Fibroblast of skin of left biceps (primary cell): ENCODE measurements at places on chromosomes 6 and 20.

- DNase-seq, result no peak
These were observed 48.7 kb downstream of the KCTD20 start for GRCh38 chr6:36491378-36491965.

DNA sequence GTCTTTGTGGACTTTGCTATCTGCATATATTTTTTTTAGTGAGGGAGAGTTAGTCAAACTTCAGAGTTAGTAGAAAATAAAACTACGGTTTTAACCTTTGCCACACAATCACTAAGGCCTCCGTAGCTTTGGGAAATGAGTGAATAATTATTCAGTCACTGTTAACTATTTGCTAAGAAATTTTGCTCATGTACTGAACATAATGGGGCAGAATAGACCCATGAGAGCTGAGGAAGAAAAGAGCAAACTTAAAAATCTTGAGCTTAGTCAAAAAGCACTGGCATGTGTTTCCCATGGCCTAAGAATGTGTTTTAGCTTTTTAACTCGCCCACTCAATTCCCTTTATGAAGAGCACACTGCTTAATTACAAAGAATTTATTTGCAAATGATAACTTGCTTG, 60.4 kb upstream of the SUPT3H start:
- no peak for DNase-seq

GRCh38 chr6:1872649-1873131, 263.0 kb downstream of the FOXC1 start:
- DNase-seq, result no peak

- DNase-seq, result no peak
These were observed 397.2 kb upstream of the MAP3K7 start for GRCh38 chr6:90984066-90984465.

GRCh38 chr6:9405825-9406224, 970.5 kb upstream of the SLC35B3 start:
- no peak for DNase-seq

GRCh38 chr6:57262488-57262887, 40.4 kb upstream of the RAB23 start:
- no peak for DNase-seq

DNA sequence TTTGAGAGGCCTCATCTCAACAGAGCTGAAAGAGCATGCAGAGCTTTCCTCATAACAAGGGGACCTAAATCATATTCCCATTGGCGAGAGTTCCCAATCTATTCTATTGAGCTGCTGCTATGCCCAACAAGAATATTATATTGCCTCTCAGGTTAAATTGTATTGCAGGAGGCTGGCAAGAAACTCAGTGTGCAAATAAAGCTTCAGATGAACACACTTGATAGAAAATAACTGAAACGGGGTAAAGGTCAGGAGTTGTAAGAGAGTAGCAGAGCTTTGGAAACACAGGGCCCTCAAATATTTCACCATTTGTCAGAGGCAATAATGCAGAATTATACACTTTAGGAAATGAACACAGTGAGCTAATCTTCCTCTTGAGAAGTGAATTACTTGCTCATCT, 364.3 kb upstream of the SPTLC3 start:
- no peak for DNase-seq

GRCh38 chr6:116266803-116267202, 12.9 kb downstream of the TSPYL1 start:
- no peak for DNase-seq

DNA sequence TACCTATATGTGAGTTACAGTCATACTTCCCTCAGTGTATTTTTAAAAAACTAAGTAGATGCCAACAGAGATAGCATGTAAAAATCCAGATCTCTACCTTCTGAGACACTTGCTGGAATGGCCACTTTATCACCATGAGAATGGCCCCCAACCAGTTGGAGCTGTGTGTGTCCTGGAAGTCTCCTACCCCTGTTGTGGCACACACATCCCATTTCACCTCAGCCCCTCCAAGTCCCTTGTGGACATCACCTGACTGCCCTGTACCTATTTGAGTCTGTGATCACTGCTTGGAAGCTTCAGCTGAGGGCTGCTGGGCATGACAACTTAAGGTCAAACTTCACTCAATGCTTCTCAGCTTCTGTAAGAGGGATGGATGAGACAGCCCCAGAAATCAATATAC, 24.1 kb downstream of the MOCS1 start:
- DNase-seq, result no peak

DNA sequence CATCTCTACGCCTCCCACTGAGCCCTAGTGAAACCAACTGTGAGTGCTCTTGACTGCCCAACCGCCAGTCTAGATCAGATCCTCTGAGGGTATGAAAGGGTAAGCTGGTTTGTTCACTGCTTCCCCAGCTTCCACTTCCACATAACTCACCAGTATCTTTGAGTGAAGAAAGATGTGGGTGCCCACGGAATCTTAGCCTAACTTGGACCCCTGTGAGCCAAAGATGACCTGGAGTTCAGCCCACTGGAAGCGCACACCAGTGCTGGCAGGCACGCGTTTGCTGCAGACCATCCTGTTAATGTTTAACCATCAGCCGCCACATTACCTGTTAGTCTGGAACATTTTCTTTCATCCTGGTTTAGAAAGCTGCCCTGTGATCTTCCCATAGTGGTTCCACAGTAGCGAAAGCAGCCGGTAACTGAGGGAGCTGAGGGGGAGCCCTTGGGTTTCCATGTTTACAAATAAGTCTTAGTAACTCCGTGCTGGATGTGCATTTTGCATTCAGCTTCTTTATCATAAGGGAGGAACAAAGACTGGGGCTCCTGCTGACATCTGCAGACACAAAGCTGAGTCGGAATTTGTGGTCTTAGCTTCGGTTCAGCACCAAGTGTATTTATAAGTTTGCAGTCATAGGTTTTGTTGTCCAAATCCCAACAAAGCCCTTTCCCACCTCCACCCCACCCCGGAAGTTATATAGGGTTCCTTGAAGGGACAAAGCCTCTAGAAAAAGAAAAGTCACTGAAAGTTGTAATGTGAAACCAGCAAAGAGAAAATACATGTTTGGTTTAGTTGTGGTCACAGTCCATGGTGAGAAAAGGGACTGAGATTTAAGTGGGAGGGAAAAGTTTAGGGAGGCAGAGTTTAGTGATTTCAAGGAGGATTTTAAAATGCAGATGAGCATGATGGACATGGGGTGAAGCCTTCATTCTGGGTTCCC, 71.0 kb downstream of the SSR1 start:
- DNase-seq, result no peak

DNA sequence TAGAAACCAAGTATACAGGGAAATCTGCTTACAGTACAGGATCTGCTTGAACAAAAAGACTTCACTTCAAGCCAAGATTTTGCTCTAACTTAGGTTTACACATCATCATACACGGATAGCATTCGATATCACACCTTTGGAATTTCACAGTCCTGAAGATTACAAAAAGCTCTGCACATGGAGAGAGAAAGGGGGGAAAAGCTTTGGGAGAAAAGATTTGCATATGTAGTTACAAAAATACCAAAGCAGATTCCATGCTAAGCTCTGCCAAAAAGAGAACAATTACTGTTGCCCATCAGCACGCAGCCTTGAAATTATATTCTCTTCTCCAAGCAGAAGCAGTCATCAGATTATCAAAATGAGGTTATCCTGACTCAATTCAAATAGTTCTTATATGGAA, 62.0 kb downstream of the HIVEP2 start:
- DNase-seq, result peak; percentile 47

GRCh38 chr6:5936140-5936539, 70.6 kb downstream of the NRN1 start:
- DNase-seq, result no peak

DNA sequence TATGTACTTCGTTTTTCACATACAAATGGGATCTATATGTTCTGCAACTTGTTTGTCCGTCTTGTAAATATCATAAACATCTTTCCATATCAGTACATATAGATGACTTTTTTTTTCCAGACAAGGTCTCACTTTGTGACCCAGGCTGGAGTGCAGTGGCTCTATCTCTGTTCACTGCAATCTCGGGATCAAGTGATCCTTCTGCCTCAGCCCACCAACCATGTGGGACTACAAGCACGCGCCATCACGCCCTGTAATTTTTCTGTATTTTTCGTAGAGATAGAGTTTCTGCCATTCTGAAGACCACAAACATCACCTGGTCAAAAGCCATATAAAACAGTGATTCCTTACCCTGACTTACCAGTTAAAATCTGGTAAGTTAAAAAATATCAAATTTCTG, 37.7 kb upstream of the SYNCRIP start:
- DNase-seq, result no peak

GRCh38 chr6:81774542-81774941, 22.1 kb upstream of the TENT5A start:
- no peak for DNase-seq
